T-helper 1 cell (primary cell): ENCODE measurements at places on chromosomes 1 and 21.

DNA sequence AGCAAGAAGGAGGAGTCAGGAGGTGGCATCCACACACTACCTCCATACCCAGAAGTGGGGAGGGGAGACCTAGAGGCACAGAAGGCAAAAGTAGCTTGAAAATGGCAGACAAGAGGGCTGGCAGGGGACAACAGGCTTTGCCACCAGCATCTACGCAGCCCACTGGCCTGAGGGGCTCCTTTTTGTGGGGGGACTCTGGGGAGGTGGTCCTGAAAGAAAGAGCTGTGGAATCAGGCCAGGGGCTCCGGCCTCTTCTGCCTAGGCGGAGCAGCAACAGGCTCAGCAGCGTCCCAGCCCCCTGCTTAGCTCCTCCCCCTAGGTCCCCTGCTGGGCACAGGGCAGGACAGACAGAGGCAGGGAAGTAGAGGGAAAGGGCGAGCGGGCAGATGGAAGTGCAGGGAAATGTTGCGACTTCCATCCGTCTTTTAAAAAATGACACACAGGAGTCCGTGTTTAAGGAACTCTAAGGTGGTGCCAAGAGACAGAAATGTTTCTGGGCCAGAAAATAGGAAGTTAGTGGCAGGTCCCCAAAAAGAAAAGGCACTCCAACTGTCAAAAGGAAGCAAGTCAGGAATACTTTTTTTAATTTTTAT lies 10.0 kb upstream of the LEFTY2 start:
- no peak for DNase-seq

DNA sequence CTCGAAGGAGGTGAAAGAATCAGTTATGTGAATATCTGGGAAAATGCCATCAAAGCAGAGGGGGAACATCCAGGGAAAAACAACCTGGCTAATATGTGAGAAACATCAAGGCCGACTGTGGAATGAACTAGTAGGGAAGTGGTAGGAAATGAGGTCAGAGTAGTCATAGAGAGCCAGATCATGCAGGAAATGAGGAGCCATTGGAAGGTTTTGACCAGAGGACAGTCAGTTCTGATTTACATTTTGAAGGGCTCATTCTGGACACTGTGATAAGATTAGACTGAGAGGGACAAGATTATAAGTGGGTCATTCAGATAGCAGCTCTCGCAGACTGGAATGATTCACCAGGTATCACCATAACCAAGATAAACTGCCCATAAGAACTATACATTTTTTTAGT lies 63.7 kb downstream of the SYT14 start:
- DNase-seq: no peak

GRCh38 chr1:240667351-240667750 lies 55.4 kb upstream of the GREM2 start:
- no peak for DNase-seq

DNA sequence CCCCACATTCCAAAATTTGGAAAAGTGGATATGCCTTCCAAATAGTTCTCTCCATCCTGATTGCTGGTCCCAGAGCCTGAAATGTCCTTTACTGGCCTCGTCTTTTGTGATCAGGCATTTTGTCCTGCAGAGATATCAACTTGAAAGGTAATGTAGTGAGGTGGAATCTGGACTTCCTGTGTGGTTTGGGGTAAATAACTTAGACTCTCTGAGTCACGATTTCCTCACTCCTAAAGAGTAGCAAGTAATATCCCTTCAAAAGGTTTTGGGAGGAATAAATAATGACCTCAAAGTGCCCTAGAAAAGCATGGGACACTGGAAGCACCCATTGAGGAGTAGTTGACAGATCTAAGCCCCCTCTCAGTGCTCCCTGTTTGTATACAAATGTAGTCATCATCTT lies 426.6 kb downstream of the OMA1 start:
- DNase-seq: no peak

- no peak for DNase-seq
These were observed 62.9 kb downstream of the GADD45A start for GRCh38 chr1:67747671-67748546.

GRCh38 chr1:106698660-106699059 lies 357.8 kb upstream of the PRMT6 start:
- DNase-seq: no peak

- no peak for DNase-seq
These were observed 22.9 kb downstream of the SYT11 start for GRCh38 chr1:155882235-155882634.

DNA sequence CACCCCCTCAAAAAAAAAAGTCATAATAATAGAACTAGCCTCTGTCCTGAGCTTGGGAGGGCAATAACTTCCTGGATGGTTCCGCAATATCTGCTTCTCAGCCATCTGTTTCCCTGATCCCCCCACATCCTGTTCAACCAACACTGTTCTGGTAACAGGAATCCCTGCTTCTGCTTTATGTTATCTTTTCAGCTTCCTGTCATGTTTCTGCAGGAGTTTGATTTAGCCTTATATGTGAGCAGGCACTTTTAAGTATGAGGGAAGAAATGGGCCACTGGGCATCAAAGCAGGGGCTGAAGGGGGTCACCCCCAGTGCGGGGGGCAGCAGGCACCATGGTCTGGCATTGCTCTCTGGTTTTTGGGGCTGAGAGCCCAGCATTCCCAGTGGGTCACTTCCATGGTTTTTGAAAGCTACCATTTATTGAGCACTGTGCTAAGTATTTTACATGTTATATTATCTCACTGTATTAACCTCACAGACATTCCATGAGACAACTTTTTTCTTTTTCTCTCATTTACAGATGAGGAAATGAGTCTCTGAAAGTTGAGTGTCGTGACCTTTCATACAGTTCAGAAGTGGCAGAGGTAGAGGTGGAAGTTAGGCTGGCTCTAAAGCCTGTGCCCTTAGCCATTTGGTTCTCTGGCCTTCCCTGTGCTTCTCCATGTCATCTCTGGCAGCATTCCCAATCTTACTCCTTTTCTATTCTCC lies 61.9 kb downstream of the DNTTIP2 start:
- no peak for DNase-seq

GRCh38 chr1:193313354-193314140 lies 127.1 kb upstream of the B3GALT2 start:
- DNase-seq: no peak

GRCh38 chr1:169928438-169929209 lies 34.9 kb upstream of the SCYL3 start:
- DNase-seq: no peak

- DNase-seq: no peak
These were observed 40.7 kb downstream of the LPGAT1 start for GRCh38 chr1:211789641-211790464.

- DNase-seq: no peak
These were observed 429 bp downstream of the SRRM1 start for GRCh38 chr1:24643363-24644099.

GRCh38 chr1:184518736-184519357 lies 132.0 kb downstream of the C1orf21 start:
- no peak for DNase-seq

- DNase-seq: no peak
These were observed 263.8 kb downstream of the NEGR1 start for GRCh38 chr1:72018562-72018961.

DNA sequence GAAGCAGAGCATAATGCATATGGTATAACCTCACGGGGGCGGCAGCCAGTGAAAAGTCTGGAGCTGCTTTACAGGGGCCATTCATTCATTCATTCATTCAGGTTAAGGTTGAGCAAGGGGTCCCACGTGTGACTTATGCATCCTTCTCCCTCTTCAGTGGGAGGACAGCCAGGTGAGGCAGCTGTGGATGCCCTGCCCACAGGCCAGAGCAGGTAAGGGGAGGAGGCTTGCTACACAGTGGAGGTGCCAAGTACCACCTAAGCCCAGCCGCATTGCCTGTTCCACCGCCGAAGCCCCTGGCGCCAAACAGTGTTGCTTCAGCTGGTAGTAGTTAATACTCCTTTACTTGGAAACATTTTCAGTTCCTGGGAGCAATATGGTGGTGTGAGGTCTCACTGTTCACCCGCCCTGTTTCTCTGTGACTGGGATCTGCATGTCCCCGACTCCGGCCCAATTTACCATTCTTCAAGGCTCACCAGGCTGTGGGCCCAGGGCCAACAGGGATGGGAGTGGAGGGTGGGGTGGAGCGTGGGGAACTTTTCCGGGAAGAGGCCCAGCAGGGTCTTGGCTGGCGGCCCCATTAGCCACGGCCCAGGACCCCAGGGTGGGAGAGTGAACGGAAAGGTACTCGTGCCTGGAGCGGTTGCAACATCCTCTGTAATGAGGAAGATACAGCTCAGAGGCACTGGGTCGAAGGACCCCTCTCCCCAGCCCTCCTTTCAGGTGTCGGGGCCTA lies 722 bp upstream of the PODN start:
- DNase-seq: no peak

DNA sequence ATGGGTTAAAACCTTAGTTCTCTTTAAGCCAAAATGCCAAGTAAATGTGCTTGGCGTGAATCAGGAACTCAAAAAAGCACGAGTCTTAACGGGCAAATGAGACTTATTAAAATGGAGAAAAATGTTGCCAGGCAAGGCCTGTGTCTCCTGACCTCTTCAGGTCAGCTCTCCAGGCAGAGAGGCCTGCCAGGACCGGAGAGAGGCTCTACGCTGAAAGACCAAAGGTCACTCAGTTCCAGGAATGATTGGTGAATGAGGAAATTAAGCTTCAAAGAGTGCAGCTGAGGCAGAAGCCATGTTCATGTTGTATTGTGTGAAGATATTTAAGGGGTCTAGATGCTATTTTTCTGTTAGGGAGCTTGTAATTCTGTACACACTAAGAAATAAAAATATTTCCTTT lies 66.6 kb downstream of the SPAG17 start:
- no peak for DNase-seq

DNA sequence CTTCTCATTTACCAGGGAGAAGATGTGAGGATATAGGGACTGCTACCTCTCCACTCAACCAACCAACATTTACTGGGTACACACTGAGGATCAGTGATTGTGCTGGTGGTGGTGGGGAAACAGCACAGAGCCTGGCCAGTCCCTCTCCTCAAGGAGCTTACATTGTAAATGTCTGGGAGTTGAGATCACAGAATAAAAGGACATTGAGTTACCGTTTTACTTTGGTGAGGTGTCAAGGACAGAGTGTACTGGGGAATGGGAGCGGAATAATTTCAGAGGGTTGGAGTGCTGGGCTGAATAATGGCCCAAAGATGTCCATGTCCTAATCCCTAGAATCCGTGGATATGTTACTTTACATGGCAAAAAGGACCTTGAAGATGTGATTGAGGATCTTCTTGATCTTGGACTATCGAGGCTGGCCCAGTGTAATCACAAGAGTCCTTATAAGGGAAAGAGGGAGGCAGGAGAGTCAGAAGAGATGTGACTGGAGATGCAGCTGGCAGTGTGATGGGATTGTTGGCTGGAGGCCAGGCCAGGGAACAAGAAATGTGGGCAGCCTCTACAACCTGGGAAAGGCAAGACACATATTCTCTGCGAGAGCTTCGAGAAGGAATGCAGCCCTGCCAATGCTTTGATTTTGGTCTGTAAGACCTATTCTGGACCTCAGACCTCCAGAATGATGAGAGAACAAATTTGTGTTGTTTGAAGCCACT lies 26.6 kb upstream of the RWDD3 start:
- no peak for DNase-seq

DNA sequence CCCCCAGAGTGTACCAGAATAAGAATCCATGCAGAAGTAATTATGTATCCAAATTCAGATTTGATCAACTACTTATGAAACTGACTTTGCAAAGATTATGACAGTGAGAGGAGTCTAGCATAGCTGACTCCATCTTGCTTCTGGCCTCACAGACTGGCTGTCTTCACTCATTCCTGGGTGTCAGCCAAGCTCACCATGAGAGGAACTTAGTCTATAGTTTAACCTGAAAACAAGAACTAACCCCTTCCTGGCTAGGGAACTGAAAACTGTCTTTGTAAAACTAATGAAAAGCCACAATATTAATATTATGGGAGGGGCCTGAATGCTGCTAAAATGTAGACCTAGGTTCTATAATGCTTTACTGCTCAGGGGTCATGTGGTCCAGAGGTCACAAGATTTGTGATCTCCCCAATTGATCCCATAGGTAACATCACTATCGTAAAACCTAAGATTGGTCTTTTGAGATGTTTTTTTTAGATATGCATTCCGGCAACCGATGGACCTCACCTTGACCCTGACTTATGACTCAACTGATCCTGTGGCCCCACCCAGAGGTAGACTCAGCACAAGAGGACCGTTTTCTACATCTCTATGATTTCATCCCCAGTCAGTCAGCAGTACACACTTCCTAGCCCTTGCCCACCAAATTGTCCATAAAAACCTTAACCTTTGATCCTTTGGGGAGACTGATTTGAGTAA lies 55.2 kb downstream of the ATP1B1 start:
- no peak for DNase-seq

GRCh38 chr1:116826818-116827606 lies 72.8 kb downstream of the CD2 start:
- DNase-seq: peak; percentile 94

DNA sequence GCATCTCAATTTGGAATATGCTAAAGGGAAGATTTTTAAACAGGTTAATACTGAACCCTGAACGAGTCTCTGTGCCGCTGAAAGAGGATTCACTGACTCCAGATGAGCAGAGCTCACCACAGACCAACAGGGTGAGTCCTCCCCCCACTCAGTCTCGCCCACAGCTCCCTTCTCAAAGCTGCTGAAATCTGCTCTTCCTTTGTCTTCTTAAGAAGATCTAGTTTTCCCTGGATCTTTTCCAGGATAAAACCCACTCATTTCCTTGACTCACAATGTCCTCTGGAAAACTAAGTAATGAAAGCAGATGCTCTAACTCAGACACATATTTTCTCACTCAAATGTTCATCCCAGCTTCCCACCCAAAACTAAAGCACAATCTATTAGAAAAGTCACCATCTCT lies 447.0 kb upstream of the PKN2 start:
- DNase-seq: no peak

DNA sequence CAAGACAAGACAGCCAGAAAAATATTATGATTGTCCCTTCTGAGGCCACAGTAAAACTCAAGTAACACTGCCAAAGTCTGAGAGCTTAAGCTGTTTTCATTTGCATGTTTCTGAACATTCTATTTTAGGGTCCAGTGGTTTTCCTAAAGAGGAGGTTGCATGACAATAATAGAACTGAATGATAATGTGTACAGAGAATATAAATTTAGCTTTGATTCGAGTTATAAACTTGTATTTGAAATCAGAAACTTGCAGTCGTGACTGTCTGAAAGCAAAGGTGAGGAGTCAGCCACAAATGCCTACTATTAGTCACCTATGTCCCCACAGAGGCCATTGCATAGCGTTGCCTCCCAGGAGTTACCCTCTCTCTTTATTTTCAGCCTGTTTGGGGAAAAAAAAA lies 363.1 kb upstream of the ADGRL2 start:
- DNase-seq: no peak

- no peak for DNase-seq
These were observed 341.9 kb downstream of the PTBP2 start for GRCh38 chr1:97063532-97063931.
